ENCODE measurements at places on chromosomes 16 and 17.
A peak's percentile ranks its signal among the peaks of the same experiment; 100 is the strongest.

DNA sequence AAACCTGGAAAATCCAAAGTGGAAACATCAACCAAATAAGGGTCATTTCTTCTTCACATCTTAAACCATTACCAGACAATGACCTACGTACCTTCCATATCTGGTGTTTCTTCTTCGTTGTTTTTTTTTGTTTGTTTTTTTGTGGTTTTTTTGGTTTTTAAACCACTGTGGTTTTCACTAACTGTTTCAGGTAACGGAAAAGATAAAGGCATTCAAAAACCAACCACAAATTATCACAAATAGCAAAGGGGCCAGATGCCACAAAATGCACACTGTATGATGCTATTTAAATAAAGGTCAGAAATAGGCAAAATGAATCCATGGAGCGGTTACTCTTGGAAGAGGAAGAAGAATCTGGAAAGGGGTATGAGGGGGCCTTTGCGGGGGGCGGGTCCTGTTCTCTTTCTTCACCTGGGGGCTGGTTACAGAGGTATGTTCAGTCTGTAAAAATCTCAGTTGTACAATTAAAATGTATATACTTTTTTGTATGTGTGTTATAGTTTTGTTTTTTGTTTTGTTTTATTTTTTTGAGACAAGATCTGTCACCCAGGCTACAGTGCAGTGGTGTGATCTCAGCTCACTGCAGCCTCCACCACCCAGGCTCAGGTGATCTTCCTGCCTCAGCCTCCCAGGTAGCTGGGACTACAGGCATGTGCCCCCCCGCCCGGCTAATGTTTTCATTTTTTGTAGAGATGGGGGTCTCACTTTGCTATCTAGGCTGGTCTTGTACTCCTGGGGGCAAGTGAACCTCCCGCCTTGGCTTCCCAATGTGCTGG, 29.6 kb downstream of the LITAF start:
- no peak for DNase-seq

DNA sequence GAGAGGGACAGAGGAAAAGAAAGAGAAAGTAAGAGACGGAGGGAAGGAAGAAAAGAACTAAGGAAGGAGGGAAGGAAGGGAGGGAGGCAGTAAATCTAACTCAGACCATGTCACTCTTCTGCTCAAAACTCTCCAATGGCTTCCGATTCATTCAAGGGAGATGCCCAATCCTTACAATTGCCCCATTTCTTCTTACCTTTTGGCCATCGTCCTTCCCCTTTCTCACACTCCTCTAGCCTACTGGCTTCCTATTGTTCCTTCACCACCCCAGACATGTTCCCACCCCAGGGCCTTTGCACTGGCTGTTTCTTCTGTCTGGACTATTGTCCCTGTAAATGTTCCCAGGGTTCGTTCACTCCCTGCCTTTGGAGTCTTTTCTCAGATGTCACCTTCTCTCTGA, 72.3 kb downstream of the TOX3 start:
- no peak for DNase-seq

GRCh38 chr16:70736465-70737376, 50.9 kb upstream of the MTSS2 start:
- DNase-seq: no peak

GRCh38 chr16:15986261-15986660, 36.8 kb downstream of the ABCC1 start:
- DNase-seq: no peak

DNA sequence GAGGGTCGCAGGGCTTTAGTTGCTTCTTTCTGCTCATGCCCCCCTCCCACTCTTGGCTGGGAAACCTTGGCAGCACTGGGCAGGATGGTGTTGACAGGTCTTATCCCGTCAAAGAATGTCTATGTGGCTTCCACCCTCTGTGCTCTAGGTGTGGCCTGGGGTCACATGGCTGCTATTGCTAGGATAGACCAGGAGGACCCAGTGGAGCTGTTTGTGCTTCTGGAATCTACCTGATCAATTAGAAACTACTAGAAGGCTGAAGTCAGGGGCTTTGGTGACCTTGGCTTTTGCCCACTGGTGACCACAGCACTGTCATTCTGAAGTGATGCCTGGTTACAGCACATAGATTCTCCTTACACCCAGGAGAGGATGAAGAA, 105.8 kb downstream of the CMIP start:
- no peak for DNase-seq

DNA sequence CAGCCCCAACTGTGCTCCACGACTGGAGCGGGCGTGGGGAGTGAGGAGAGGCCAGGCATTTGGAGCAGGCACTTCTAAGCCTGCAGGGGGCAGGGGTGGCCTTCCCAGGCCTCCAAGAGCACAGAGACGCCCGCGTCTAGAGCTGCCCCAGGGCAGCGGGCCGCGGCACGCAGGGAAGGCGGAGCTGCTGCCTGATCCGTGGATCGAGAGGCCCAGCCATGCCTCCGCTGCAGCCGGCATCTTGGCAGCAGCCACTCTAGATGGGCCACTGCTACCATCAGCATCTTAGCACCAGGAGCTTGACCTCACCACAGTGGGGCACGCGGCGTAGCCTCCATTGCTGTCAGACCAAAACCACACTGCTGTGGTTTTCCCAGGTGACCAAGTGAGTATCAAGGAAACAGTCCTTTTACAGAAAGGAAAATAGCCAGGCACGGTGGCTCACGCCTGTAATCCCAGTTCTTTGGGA, 20.4 kb upstream of the WDR45B start:
- peak; percentile 84 for DNase-seq

DNA sequence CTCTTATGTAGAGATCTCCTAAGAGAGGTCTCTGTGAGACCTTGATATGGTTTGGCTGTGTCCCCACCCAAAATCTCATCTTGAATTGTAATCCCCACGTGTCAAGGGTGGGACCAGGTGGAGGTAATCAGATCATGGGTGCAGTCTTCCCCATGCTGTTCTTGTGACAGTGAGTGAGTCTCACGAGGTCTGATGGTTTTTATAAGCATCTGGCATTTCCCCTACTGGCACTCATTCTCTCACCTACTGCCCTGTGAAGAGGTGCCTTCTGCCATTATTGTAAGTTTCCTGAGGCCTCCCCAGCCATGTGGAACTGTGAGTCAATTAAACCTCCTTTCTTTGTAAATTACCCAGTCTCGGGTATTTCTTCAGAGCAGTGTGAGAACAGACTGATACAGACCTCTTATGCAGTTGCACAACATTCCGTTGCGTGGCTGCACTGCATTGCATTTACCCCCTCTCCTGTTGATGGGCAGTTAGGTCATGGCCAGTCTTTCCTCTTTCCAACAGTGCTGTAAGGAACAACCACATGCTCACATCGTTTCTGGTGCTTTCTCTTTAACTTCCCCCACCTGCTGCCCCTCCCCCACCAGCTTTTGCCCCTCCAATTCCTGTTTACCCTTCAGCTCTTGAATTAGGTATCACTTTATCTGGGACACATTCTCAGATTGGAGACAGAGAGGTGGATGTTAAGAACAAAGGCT, 43.6 kb upstream of the MED9 start:
- DNase-seq: no peak

DNA sequence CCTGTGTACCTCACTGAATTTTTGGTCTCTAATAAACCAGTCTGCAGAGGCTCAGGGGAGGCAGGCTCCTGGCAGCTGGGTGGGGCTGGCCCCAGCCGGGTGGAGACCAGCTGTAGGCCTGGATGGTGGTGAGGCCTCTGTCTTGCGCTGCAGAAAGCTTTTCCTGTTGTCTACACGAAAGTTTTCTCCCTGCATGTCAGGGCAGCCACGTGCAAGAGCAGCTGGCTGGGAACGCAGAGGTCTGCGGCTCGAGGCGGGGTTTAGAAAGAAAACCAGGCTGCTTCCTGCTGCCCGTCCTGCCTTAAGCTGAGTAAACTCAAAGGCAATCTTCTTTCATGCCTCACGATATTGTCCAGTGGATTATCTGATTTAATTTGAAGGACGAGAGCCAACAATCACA, 2.4 kb downstream of the SERPINF1 start:
- no peak for DNase-seq

Measured in kidney tubule cell (primary cell).